ENCODE measurements at places on chromosomes 6 and 20.

- DNase-seq, result no peak
These were observed 100.9 kb downstream of the PPP1R14C start for GRCh38 chr6:150243620-150244314.

DNA sequence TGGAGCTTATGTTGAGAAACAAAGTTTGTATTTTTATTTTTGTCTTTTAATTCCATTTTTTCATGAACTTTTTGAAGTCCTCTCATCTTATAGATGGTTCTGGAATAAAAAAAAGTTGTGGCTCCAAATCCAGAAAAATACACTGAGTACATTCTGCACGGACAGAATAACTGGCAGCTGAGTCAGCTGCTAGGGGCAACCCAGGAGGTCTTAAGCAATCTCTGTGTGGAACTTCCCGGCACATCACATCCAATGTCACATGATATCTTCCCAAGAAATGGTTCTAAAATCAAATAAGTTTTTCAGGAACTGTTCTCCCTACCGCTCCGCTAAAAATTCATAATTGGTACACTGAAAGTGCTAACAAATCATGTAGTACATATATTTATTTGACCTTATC, 29.8 kb downstream of the SLC13A3 start:
- DNase-seq, result peak; percentile 4

GRCh38 chr20:16390991-16391390, 182.3 kb downstream of the KIF16B start:
- no peak for DNase-seq

DNA sequence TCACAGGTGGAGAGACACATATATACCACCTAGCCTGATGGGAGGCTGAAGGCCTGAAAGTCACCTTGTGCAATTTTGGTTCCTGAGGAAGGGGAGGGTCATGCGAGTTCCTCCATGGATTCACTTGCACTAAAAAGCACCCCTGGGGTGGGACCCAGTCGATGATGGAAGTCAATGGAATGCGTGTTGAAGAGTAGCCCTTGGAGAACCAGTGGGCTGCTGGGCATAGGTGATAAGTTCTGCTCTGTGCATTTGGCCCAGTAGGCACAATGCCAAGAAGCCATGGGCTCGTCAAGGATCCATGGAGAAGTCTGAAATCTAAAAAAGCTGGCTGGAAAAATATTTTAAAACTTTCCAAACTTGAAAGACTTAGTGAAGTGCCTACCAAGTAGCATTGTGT, 18.9 kb upstream of the SCRT2 start:
- no peak for DNase-seq

DNA sequence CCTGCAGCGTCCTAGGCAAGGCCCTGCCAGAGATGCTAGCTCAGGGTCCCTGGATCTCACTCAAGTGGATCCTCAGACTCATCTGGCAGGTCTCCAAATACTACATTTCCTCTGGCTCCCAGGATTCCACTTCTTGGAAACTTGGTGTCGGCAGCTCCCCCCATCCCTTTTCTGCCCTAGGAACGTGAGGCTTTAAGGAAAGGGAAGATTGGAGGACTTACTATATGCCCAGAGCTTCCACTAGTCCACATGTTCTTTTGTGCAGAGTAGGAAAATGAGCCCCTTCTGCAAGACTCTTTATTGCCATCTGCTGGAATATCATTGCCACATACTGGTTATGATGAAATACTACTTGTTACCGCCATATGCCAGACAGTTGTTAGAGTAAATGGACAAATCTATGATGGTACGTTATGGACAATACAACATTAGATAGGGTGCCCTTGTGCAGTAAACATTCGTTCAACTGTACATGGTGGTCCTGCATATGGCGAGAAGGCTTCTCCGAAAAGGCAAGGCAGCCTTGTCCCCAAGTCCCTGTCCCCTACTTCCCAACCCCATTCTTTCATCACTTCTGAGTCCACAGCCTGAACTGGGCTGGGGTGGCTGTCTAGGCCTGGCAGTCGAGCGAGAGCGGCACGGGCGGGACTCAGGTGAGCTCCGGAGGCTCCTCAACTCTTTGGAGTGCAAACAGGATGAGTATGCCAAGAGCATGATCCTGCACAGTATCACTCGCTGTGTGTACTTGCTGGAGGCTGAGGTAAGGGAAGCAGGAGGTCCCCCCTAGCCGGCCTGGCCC, 780 bp downstream of the ARMC12 start:
- DNase-seq, result peak; percentile 89

GRCh38 chr6:90227673-90228072, 69.0 kb downstream of the BACH2 start:
- DNase-seq, result no peak

DNA sequence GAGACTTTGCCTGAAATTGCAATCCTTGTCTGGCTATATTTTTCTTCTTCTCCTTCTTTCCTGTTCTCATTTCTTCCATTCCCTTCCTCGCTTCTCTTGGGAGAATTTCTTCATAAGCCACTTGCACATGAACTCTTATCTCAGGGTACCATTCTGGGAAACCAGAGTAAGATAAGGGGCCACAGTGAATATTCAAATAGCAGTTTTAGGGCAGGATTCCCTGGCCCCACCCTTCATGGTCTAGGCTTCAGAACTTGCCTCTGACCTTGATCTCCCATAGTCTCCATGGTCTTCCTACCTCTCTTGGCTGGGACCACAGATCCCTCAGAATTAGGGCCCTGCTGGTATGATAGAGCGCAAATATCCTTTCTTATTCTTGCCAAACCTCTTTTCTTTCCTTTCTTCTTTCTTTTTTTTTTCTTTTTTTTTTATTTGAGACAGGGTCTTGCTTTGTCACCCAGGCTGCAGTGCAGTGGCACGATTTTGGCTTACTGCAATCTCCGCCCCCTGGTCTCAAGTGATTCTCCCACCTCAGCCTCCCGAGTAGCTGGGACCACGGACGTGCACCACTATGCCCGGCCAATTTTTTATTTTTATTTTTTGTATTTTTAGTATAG, 123.0 kb upstream of the CITED2 start:
- DNase-seq, result no peak

DNA sequence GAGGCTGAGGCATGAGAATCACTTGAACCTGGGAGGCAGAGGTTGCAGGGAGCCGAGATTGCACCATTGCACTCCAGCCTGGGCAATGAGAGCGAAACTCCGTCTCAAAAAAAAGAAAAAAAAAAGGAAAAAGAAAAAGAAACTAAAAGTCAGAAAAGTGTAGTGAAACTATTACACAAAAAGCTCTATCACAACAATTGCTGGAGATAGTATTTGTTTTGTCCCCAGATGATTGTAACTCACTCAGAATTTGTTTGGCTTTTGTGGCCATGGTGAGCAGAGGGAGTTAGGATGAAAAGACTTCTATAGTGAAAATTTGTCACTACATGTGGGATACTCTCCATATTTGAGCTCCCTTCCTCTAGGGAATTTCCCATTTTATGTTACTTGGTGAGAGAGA, 5.2 kb upstream of the GOPC start:
- no peak for DNase-seq
